Stimulated activated CD8-positive, alpha-beta memory T cell treated with anti-CD3 and anti-CD28 coated beads, Interleukin-15, amount 100 ng/mL, for 48 hours (primary cell): ENCODE measurements at places on chromosomes 7 and 10.

DNA sequence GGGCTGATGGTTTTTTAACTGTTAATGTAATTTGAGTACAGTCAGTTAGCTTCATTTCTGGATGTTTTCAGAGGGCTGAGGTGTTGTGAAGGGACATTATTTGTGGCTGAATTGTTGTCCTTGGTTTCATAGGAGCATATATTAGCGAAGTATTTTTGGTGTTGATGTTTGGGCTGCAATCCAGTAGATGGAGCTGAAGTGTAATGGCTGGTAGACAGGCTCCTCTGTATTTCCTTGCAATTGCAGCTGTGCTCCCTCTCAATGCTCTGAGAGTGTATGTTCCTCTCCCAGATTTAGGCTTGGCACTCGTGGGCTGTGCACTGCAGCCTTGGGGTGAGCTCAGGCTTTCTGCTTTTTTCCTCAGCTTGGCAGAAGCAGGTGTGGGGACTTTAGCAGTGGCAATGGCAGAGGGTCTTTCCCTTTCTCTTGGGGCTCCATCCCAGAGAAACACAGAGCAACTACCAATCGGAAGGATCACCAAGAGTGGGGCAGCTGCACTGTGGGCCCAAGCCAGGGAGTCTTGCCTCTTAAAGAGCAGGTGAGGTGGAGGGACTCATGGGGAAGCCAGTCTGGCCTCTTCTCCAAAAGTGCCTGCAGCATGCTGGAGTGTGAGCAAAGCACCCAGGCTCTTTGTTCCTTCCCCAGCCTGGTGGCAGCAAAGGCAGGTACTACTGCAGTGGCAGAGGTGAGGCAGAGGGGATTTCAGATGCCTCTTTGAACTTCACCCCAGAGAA is 544.4 kb downstream of the SH2D4B start:
- no peak for DNase-seq

- DNase-seq, result no peak
These were observed 47.2 kb downstream of the GSAP start for GRCh38 chr7:77368974-77369373.

DNA sequence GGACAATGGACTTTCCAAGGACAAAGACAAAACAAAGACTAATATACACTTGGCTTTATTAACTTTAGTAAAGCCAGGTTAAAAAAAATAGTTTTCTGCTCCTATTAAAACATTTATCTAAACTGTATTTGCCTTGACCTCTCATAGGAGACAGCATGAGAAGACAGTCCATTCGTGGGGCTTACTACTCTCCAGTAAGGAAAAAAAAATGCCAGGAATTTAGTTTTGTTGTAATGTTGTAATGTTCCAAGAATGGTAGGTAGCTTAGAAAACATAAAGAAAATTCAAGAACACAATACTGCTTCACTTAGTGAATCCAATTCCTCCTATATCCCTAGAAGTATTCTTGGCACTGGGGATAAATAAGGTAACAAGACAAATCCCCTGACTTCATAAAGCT is 81.7 kb downstream of the KMT2C start:
- no peak for DNase-seq

DNA sequence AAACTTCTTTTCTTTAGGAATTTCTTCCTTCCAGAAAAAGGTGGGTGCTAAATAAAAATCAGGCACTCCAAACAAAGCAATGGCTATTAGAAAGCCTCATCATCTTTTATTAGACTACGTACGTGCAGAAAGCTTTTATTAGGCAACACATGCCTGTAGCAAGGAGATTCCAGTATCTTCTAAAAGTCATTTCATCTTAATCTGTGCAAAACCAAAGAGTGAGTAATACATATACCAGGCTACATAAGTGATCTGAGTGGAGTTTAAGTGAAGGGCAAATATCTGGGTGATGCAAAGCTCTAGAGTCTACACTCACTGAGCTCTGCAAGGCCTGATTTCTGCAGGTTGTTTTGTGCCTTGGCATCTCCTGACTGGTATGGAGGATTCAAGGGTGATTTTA is 231.7 kb downstream of the ELMO1 start:
- DNase-seq, result no peak

GRCh38 chr10:119931871-119932270 is 39.3 kb downstream of the SEC23IP start:
- no peak for DNase-seq

GRCh38 chr10:54797636-54798321 is 3.3 kb downstream of the PCDH15 start:
- DNase-seq, result no peak

DNA sequence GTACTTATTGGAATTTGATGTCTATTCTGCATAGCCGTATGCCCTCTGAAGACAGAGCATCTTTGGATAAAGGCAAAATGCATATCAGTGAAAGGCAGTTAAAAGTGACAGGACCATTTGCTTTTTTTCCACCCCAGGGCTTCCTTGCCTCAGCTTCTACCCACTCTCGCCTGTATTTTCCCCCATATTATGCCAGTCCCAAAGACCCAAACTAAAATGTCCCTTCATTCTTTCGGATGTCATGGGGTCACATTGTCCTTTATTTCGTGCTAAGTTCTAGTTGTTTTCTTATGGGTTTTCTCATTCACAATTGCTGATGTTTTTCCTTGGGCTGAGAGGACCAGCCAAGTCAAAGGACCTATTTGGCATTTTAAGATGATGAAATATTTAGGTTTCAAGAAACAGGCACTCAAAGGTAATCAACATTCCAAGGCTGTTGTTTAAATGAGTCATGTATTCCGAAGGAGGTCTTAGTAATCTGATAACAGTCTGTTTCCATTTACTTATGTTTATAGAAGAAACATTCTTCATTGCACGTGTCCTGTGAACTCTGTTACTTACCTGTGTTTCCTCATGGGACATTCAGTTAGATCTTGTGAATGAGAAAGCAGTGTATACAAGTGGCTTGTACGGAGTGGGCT is 74.1 kb downstream of the DNAH11 start:
- DNase-seq, result no peak

DNA sequence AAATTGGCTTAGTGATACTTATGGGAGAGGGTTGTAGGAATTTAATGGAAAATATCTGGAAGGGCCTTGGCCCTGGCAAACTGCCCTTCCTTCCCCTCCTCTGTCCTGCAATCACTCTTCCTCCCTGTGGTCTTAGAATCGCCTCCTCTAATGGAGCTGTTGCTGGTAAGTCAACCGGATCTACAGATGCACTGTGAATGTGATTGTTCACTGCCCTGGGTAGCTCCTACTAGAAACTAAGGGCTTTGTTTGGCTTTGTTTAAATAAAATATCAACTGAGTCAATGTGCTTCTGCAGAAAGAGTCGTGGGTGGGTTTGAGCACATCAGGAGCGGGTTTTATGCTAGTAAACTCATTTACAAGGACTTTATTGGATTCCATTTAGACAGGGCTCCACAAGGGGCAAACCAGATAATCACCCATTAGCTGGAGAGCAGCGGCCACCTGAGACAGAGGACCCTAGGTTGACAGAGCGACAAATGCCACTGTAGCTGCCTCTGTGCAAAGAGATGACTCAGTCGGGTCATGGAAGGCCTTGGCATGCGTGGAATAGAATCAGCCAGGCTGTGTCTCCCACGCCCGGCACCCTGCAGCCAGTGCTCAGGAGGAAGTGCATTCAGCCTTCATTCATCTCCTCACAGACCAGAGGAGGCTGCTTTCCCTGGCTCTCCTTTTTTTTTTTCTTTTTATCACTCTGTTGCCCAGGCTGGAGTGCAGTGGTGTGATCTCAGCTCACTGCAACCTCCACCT is 97.9 kb downstream of the GAD2 start:
- DNase-seq, result no peak

DNA sequence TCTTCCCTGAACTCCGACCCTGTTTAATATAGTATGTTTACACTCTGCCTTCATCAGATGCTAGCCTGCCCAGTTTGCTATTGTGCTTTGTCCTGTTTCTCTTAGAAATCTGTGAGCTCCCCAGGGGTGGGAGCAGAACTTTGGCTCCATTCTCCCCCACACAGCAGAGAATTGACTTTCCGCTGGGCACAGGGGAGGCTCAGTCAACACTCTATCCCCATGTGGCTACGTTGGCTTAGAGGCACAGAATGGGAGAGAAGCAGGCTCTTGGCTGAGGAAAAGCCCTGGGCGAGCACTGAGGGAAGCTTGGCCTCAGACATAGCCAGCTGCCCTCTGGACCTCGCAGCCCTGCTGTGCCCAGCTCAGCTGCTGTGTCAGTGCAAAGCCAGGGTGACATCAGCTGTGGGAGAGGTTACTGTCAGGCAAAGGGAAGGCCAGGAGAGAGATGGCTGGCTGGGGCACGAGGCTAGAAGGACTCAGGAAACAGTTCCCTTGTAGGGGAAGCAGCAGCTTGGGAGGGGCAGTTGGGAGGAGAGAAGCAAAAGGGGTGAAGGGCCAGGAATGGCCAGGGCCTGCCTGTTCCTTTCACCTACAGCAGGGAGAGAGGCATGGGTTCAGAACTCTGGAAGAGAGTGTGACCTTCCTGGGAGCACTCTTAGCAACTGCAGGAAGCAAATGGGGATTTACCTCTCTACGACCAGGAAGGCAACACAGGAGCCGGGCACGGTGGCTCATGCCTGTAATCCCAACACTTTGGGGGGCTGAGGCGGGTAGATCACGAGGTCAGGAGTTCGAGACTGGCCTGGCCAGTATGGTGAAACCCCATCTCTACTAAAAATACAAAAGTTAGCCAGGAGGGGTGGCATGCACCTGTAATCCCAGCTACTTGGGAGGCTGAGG is 5.8 kb upstream of the SCD start:
- DNase-seq, result no peak
